ENCODE measurements at places on chromosomes 3 and 15. TPM values are rescaled to one million over a fixed set of nuclear protein-coding genes. Genes with fewer than 3 reads are reported as not detected.

Gene DUOX1
- total RNA-seq = 17.8 TPM

Gene NLGN1
- total RNA-seq = not detected

Gene ROBO1
- total RNA-seq = 47.6 TPM

Gene SPINK8
- not detected for total RNA-seq

Gene GRAMD2A
- 2.3 TPM for total RNA-seq

Gene NAALADL2
- 0.28 TPM for total RNA-seq

Gene SPSB4
- total RNA-seq = not detected

Gene ARGFX
- total RNA-seq = not detected

Gene B4GALT4
- 21.2 TPM for total RNA-seq

Gene RTP4
- total RNA-seq = 0.07 TPM

Gene HHATL
- total RNA-seq = not detected

Gene ANKRD63
- not detected for total RNA-seq

Gene FGD5
- not detected for total RNA-seq

Gene KCNMB2
- total RNA-seq = not detected

Gene PLSCR5
- total RNA-seq = not detected

Gene CHRFAM7A
- total RNA-seq = 0.34 TPM

Gene ACKR2
- 0.20 TPM for total RNA-seq

Gene ZPLD1
- total RNA-seq = 0.46 TPM

Gene NR1I2
- total RNA-seq = not detected

Gene RLBP1
- not detected for total RNA-seq

Gene LRRC34
- 1.7 TPM for total RNA-seq

Gene ALPK3
- 0.11 TPM for total RNA-seq

Gene PLA2G4F
- total RNA-seq = 1.2 TPM

Gene CACNA2D2
- 0.04 TPM for total RNA-seq

Gene CHRNA5
- total RNA-seq = 13.0 TPM

Gene FRMD5
- total RNA-seq = 10.1 TPM

Gene FSIP1
- 0.58 TPM for total RNA-seq

Gene CLDN16
- not detected for total RNA-seq

Gene STRA6
- total RNA-seq = not detected

Gene ONECUT1
- total RNA-seq = not detected

Gene GHSR
- total RNA-seq = not detected

Gene MNS1
- 1.7 TPM for total RNA-seq

Gene IQCF5
- not detected for total RNA-seq

Gene LDHAL6B
- total RNA-seq = not detected

Gene DLL4
- total RNA-seq = not detected

Gene DNAJB11
- total RNA-seq = 83.7 TPM

Gene SI
- total RNA-seq = not detected

Gene LRRIQ4
- 0.04 TPM for total RNA-seq

Gene C3orf80
- total RNA-seq = not detected

Gene CTXN2
- total RNA-seq = not detected

Gene GPR62
- not detected for total RNA-seq

Gene CADM2
- not detected for total RNA-seq

Gene CLDN1
- 5.4 TPM for total RNA-seq

Gene SYNPR
- total RNA-seq = not detected

Gene CLEC3B
- not detected for total RNA-seq
